ENCODE measurements at places on chromosomes 7 and 10. TPM values are rescaled to one million over a fixed set of nuclear protein-coding genes. Genes with fewer than 3 reads are reported as not detected.
A peak's percentile ranks its signal among the peaks of the same experiment; 100 is the strongest.

GRCh38 chr10:69644658-69645295 lies 14.7 kb downstream of the FAM241B start:
- H3K36me3 ChIP-seq = no peaks in the 10 kb centered on the region
- no peaks in the 10 kb centered on the region for H3K4me1 ChIP-seq
- peak; percentile 53 for DNase-seq
- H3K27ac ChIP-seq = no peak overlapping the region
- no peak overlapping the region for H3K4me3 ChIP-seq

- H3K4me3 ChIP-seq = peak overlapping the region; percentile 22
- H3K36me3 ChIP-seq = no peaks in the 10 kb centered on the region
- peak; percentile 58 for DNase-seq
Measured at GRCh38 chr10:101839416-101840063, 4.1 kb downstream of the KCNIP2 start.

GRCh38 chr10:98351831-98352402 lies 63.1 kb downstream of the PYROXD2 start:
- DNase-seq = no peak
- H3K4me1 ChIP-seq = peaks cover 11% of the 10 kb centered on the region
- H3K36me3 ChIP-seq = no peaks in the 10 kb centered on the region
- H3K27me3 ChIP-seq = no peaks in the 10 kb centered on the region
- H3K27ac ChIP-seq = no peak overlapping the region
- no peak overlapping the region for H3K4me3 ChIP-seq

GRCh38 chr10:19491166-19491565 lies 325.1 kb upstream of the PLXDC2 start:
- H3K36me3 ChIP-seq = no peaks in the 10 kb centered on the region
- H3K4me1 ChIP-seq = no peaks in the 10 kb centered on the region
- H3K4me3 ChIP-seq = no peak overlapping the region
- H3K27ac ChIP-seq = no peak overlapping the region
- no peak for DNase-seq

DNA sequence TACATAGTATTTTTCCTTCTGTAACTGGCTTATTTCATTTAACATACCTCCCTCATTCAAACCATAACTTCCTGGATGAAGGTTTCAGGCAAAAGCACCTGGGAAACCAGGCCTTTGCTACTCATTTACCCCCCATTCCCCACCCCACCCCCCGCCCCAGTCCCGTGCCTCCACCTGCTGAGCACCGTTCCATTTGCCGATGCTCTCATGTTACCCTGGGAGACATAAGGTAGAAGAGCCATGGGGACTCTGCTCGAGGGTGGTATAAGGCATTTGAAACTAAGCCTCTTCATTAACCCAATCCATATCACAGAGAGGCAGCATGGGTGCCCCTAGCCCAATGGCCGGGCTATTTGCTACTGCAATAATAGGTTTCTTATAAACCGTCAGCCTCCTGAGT lies 22.2 kb upstream of the MCM10 start:
- no peaks in the 10 kb centered on the region for H3K27me3 ChIP-seq
- H3K27ac ChIP-seq = no peak overlapping the region
- no peaks in the 10 kb centered on the region for H3K4me1 ChIP-seq
- peaks cover 64% of the 10 kb centered on the region for H3K36me3 ChIP-seq
- H3K4me3 ChIP-seq = no peak overlapping the region

DNA sequence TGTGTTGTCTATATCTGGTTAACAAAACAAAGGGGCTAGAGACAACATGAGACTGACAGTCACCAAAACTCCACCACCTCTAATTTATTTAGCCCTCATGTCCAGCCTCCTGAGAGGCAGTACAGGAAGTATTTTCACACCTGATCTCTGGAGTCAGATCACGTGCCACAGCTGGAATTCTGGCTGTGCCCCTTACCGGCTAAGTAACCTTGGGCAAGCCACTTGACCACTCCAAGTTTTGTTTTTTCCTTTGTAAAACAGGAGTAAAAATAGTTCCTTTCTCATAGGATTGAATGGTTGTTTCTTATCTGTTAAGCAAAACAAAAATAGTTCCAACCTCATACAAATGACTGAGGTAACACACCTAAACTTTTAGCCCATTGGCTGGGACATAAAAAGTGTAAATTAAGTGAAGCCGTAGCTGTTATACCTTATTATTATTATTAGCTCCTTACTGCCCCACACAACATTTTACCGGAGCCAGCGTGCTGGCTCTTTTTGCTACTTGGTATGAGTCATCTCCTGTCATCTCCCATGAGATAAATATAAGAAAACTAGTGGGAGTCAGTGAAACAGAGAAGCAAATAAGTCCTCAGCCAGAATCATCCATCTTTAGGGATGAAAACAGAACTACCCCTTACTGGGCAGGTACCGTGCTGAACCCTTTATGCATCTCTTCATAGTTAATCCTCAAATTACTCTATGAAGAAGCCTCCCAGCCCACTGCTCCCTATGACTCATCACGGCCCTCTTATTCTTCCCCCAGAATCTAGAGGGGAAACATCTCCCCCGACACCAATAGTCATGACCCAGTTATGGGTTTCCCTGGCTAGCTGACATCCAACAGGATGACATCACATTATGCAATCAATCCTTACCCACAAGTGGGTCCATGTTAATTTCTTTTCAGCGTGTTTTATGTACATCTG lies 44.9 kb downstream of the PPP1R3C start:
- H3K4me3 ChIP-seq = no peak overlapping the region
- DNase-seq = no peak
- no peaks in the 10 kb centered on the region for H3K36me3 ChIP-seq
- H3K27me3 ChIP-seq = no peaks in the 10 kb centered on the region
- H3K4me1 ChIP-seq = no peaks in the 10 kb centered on the region
- H3K27ac ChIP-seq = no peak overlapping the region

- no peaks in the 10 kb centered on the region for H3K27me3 ChIP-seq
- DNase-seq = no peak
- H3K4me3 ChIP-seq = no peak overlapping the region
- H3K36me3 ChIP-seq = no peaks in the 10 kb centered on the region
- no peaks in the 10 kb centered on the region for H3K4me1 ChIP-seq
Measured at GRCh38 chr10:44478876-44479705, 94.2 kb upstream of the CXCL12 start.

GRCh38 chr10:71968553-71969474 lies 4.6 kb downstream of the CHST3 start:
- H3K36me3 ChIP-seq = no peaks in the 10 kb centered on the region
- no peak overlapping the region for H3K27ac ChIP-seq
- H3K4me3 ChIP-seq = no peak overlapping the region
- H3K4me1 ChIP-seq = peaks cover 9% of the 10 kb centered on the region
- DNase-seq = no peak
- peaks cover 14% of the 10 kb centered on the region for H3K27me3 ChIP-seq

DNA sequence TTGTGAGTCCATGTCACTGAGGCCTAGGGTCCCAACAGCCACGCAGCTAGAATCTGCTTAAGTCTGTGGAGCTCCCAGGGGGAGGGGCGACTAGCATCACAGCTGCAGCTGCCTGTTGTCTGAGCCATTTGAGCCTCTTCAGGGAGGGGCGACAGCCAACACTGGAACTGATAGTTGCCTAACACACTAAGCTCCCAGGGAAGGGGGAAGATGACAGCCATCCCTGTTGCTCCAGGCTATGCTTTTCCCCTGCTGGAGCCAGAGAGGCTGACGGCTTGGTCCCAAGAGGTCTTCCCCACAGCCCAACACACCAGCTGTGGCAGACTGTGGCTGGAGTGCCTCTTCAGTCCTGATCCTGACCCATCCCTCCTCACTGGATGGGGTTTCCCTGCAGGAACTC lies 817.5 kb downstream of the NXPH1 start:
- H3K36me3 ChIP-seq = no peaks in the 10 kb centered on the region
- DNase-seq = no peak
- no peak overlapping the region for H3K27ac ChIP-seq
- H3K4me3 ChIP-seq = no peak overlapping the region
- H3K27me3 ChIP-seq = no peaks in the 10 kb centered on the region

GRCh38 chr10:23558361-23558799 lies 119.5 kb downstream of the OTUD1 start:
- no peaks in the 10 kb centered on the region for H3K4me1 ChIP-seq
- no peak for DNase-seq
- no peak overlapping the region for H3K4me3 ChIP-seq
- no peak overlapping the region for H3K27ac ChIP-seq
- H3K36me3 ChIP-seq = no peaks in the 10 kb centered on the region
- no peaks in the 10 kb centered on the region for H3K27me3 ChIP-seq

- H3K4me3 ChIP-seq = no peak overlapping the region
- no peak overlapping the region for H3K27ac ChIP-seq
- H3K4me1 ChIP-seq = no peaks in the 10 kb centered on the region
Measured at GRCh38 chr10:88565072-88565471, 18.0 kb downstream of the RNLS start.

DNA sequence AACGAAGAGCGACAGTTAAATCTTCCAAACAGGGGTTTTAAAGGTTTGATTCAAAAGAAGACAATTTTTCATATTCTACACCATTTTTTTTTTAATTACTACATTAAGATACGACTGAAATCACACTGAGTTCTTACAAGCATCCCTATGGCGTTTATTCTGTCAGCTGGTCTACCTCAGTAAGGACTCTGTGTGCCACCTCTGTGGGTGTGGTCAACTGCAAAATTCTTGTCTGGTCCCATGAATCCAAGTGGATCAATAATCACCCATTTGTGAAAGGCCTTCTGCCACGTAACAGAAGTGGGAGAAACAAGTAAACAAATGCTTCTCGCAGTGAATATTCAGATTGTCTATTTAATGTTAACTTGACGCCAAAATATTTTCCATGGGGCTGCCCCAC lies 104.1 kb downstream of the GRB10 start:
- H3K4me1 ChIP-seq = no peaks in the 10 kb centered on the region
- no peaks in the 10 kb centered on the region for H3K36me3 ChIP-seq
- no peaks in the 10 kb centered on the region for H3K27me3 ChIP-seq
- no peak overlapping the region for H3K4me3 ChIP-seq

GRCh38 chr10:71745664-71746250 lies 26.2 kb upstream of the C10orf105 start:
- H3K4me1 ChIP-seq = peaks cover 99% of the 10 kb centered on the region
- H3K36me3 ChIP-seq = peaks cover 12% of the 10 kb centered on the region
- no peaks in the 10 kb centered on the region for H3K27me3 ChIP-seq

GRCh38 chr7:102004229-102004628 lies 186.8 kb downstream of the CUX1 start:
- no peaks in the 10 kb centered on the region for H3K36me3 ChIP-seq
- no peak overlapping the region for H3K4me3 ChIP-seq
- H3K4me1 ChIP-seq = no peaks in the 10 kb centered on the region
- DNase-seq = no peak
- H3K27ac ChIP-seq = no peak overlapping the region
- H3K27me3 ChIP-seq = no peaks in the 10 kb centered on the region

- H3K36me3 ChIP-seq = peaks cover 23% of the 10 kb centered on the region
- peaks cover 25% of the 10 kb centered on the region for H3K4me1 ChIP-seq
- DNase-seq = peak; percentile 62
- no peak overlapping the region for H3K4me3 ChIP-seq
- no peak overlapping the region for H3K27ac ChIP-seq
Measured at GRCh38 chr7:130896898-130897514, 163.0 kb upstream of the KLF14 start.

GRCh38 chr7:48924433-48924832 lies at the start of gene CDC14C:
CDC14C (plus strand) TSS chr7:48924547; CDS start chr7:48924673, 126 bp downstream.
- no peaks in the 10 kb centered on the region for H3K27me3 ChIP-seq
- no peak within 1 kb of the TSS for H3K27ac ChIP-seq
- H3K4me1 ChIP-seq = no peaks in the 10 kb centered on the region
- H3K36me3 ChIP-seq = no peaks in the 10 kb centered on the region
- no peak for DNase-seq

DNA sequence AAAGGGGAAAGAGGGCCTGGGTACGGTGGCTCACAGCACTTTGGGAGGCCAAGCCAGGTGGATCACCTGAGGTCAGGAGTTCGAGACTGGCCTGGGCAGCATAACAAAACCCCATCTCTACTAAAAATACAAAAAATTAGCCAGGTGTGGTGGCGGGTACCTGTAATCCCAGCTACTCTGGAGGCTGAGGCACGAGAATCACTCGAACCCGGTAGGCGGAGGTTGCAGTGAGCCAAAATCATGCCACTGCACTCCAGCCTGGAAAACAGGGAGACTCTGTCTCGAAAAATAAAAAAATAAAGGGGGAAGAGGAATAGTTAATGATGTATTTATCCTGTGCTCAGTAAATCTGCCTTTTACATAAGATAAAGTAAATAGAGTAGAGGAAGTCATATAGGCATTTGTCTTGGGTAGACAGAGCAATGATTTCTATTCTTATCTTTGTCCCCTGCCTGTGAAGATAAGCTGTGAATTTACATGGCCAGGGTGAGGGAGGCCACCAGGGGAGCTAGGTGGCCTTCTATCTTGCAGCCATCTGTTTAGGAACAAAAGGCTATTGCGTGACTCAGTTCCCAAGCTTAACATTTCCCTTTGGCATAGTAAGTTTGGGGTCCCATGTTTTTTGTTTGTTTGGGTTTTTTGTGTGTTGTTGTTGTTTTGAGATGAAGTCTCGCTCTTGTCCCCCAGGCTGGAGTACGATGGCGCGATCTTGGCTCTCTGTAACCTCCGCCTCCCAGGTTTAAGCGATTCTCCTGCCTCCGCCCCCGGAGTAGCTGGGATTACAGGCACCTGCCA lies 73.2 kb upstream of the GTF2I start:
- H3K27me3 ChIP-seq = no peaks in the 10 kb centered on the region
- H3K4me3 ChIP-seq = no peak overlapping the region
- no peak overlapping the region for H3K27ac ChIP-seq
- no peak for DNase-seq

DNA sequence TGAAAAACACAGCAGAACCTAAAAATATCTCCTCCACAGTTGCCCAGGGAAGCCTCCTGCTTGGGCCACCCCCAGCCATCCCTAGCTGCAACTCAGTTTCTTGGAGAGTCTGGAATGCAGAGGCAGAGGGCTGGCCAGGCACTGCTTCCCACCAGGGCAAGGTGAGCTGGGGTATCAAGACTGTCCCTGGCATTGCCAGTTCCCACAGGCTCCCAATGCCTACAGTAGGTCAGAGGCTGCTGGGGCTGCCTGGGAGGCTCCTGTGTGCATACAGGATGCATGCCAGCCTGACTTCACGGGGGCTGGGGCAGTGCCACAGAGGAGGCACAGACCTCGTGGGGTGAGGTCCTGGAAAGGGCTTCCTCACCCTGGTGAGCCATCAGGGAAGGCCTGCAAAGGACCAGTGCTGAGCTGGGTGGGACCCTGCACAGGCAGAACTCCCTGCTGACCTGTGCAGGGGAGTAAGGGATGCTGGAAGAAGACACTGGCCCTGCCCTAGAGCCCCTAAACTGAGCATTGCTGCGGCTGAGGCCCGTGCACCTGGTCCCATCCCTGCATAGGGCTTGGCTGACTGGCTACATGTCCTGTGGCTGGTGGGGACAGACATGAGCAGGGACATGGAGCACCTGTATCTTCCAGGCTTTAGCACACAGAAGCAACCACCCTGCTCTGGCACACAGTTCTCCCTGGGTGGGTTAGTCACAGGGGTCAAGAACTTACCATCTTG lies 121.9 kb upstream of the RET start:
- DNase-seq = no peak
- no peaks in the 10 kb centered on the region for H3K27me3 ChIP-seq
- H3K4me1 ChIP-seq = no peaks in the 10 kb centered on the region
- H3K36me3 ChIP-seq = no peaks in the 10 kb centered on the region

GRID2IP gene
- 0.45 TPM for total RNA-seq

CREB3L2 gene
- 45.9 TPM for total RNA-seq

NXPH1 gene
- not detected for total RNA-seq

CYP2E1 gene
- 2.8 TPM for total RNA-seq

BLNK gene
- total RNA-seq = 1.5 TPM

NEUROD6 gene
- total RNA-seq = not detected

HTR7 gene
- total RNA-seq = 0.20 TPM

TMEM176A gene
- total RNA-seq = not detected

SEMA3C gene
- total RNA-seq = 12.2 TPM

SFRP4 gene
- not detected for total RNA-seq

EBF3 gene
- not detected for total RNA-seq

RAMP3 gene
- total RNA-seq = not detected

Measured in natural killer cell (primary cell).